Activated T-helper 1 cell treated with anti-CD3 and anti-CD28 coated beads, Interleukin-2, amount 50 U/mL, for 16 hours (primary cell): ENCODE measurements at places on chromosomes 7 and 10.

DNA sequence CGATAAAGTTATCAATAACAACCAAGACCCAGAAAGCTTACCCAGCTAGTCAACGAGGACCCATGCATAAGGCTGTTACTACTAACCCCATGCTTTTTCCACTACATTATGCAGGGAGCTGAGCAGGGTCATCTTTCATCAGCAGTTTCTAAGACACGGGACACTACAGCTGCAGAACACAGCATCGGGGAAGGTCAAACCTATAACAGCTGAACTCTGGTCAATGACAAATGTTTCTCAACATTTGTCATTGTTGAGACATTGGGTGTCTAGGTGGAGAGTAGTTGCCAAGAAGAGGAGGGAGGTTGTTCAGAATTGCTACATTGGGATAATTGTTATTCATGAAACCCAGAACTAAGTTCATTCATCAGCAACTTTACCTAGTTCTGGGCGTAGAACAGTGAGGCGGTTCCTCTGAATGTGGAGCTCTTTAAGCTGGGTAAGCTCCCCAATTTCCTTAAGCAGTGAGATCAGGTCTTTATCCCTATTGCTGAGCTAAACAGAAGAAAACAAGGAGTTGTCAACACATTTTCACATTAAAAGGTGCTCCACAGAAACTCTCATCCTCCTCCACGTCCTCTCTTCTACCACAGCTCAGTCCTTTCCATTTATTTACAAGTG lies 105.6 kb downstream of the ZNF22 start:
- no peak for DNase-seq

GRCh38 chr7:141232286-141233051 lies 158.6 kb downstream of the TMEM178B start:
- DNase-seq = no peak

DNA sequence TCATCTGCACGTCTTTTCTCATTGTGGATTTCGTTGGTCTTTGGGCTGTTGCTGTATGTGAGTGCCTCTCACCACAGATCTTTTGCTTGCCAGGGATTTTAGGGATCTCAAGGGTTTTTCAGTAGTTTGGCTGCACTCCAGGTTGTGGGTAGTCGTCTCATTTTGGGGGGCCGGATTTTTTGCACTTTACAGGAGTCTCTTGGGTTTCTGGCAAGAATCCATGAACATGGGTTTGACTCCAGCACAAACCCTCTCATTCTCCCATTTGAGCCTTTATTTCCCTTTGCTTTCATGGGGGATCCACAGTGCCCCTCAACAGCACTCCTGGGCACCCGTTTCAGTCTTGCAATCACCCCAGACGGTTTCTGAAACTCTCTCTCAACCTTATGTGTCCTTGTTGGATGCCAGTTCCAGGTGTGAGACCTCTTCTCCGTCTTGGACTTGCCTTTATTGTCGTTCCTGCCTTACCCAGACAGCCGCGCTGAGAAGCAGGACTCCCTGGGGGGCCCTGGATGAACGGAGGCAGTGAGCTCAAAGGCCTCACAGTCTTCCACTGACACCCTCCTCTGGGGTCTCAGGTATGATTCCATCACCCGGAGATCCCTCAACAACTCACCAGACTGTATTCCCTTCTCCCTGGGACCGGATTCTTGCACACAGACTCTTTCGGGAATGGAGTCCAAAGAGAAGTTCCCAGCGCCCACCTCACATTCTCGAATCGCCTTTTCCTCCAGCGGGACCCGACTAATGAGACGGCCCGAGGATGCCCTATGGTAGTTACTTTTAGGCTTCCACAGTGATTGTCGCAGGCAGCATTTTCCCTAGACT lies 18.8 kb upstream of the ZNF273 start:
- no peak for DNase-seq

DNA sequence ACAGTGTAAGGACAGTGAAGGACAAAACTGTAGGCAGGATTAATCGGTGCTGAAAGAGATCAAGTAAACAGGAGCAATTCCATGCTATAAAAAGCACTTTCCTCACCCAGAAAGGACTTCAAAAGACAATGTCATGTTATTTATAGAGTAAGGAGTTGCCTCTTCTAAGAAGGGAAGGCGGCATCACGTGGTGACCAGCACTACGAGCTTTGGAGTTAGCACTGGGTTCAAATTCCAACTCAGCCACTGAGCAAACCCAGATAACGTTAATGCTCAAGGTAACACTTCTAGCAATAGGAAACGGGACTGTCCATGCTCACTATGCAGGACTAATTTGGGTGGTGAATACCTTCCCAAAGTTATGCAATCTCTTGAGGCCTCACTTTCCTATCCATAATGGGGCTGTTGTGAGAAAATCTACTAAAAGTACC lies 715 bp upstream of the PANK1 start:
- no peak for DNase-seq
